ENCODE measurements at places on chromosomes 11 and 22.

DNA sequence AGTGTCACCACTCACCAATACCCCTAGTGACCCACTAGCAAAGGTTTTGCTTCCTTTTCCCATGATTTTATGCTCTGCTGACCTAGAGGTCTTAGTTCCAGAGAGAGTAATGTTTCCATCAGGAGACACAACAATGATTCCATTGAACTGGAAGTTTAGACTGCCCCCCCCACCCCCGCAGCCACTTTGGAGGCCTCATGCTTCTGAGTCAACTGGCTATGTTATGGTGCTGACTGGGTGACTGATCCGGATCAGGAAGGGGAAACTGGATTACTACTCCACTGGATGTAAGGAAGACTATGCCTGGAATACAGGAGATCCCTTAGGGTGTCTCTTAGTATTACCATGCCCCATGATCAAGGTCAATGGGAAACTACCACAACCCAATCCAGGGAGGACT, 633.6 kb downstream of the OPCML start:
- DNase-seq: no peak

- no peak for DNase-seq
Measured at GRCh38 chr11:130606781-130607511, 158.5 kb downstream of the ADAMTS15 start.

DNA sequence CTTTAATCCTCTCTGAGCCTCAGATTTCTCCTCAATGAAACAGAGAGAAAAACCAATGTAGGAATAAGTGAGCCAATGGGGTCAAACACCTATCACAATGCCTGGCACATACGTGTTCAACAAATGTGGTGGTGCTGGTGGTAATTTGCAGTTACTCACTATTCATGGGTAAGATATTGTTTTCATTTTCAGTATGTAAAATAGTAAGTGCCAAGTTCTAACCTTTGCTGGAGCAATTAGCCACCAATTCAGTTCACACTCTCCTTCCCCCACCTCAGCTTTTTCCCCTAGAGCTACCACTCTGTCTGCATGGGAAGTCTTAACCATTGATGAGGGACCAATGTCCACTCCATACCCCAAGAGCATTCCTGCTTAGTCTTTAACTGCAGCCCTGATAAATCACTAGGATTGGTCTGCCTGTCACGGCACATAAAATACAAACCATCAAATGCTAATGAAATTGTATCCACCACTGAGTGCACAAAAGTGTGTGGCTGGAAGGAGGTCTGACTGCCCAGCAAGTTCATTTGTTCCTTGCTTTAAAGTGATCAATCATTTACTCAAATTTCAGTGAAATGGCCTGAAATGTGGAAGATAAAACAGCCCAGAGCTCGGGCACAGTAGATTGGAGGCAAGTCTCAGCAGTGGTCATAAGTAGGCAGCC, 187.4 kb upstream of the API5 start:
- DNase-seq: no peak

DNA sequence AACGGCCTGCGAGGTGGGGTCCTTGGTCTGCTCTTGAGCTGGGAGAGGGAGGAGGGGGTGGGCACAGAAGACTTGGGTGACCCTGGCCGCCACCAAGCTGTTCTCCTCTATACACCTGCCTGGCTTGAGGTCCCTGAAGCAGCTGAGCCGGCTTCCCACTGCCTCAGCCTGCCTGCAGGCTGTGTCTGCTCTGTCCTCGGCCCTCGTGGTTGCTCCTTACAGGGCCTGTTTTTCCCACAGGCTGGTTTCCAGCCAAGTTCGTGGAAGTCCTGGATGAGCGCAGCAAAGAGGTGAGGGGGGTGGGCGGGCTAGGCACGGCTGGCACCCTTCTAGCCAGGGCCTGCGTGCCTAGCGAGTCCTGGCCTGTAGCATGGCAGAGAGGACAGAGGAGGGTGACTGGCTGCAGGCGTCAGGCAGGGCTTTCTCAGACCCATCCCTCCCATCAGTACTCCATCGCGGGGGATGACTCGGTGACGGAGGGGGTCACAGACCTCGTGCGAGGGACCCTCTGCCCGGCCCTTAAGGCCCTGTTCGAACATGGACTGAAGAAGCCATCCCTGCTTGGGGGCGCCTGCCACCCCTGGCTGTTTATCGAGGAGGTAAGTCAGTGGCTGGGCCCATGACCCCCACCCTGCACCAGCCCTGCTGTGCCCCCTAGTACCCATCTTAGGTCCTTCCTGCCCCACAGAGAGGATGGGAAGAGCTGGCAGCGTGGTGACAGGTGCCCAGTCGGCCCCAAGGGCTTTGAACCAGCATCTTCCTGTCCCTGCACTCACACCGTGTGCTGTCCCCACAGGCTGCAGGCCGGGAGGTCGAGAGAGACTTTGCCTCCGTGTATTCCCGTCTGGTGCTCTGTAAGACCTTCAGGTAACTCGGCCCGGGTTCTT, 37.7 kb downstream of the SGSM3 start:
- DNase-seq: no peak

DNA sequence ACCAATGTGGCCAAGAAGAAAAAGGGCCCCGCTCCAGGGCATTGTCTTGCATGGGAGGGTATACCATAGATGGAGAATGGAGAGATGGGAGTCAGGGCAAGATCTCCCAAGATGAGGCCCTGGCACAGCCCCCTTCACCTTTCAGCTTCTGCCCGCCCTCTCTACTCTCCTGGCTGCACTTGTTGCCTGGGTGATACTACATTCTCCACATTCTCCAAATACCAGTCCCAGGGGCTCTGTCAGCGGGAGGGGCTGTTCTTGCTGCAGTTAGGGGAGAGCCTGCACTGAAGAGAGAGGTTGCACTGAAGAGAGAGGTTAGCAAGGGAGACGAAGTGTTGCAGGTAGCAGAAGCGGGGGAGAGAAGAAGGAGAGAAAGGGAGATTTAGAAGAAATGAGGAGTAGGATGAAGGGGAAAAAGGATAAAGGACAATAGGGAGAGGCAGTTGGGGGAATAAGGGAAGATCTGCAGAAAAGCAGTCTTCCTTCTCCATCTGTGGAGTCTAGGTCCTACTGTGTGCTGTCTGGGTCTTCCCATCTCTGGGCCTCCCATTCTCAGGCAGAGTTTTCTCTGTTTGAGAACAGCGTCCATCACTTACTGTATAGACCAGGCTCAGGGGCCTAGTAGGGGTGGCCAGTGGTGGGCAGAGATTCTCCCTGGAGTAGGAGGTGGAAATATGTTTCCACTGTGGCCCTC, 8.0 kb downstream of the PHLDB1 start:
- DNase-seq: no peak
